Stimulated activated CD8-positive, alpha-beta memory T cell treated with anti-CD3 and anti-CD28 coated beads, Interleukin-15, amount 100 ng/mL, for 1 hour (primary cell): ENCODE measurements at places on chromosomes 1 and 21.

DNA sequence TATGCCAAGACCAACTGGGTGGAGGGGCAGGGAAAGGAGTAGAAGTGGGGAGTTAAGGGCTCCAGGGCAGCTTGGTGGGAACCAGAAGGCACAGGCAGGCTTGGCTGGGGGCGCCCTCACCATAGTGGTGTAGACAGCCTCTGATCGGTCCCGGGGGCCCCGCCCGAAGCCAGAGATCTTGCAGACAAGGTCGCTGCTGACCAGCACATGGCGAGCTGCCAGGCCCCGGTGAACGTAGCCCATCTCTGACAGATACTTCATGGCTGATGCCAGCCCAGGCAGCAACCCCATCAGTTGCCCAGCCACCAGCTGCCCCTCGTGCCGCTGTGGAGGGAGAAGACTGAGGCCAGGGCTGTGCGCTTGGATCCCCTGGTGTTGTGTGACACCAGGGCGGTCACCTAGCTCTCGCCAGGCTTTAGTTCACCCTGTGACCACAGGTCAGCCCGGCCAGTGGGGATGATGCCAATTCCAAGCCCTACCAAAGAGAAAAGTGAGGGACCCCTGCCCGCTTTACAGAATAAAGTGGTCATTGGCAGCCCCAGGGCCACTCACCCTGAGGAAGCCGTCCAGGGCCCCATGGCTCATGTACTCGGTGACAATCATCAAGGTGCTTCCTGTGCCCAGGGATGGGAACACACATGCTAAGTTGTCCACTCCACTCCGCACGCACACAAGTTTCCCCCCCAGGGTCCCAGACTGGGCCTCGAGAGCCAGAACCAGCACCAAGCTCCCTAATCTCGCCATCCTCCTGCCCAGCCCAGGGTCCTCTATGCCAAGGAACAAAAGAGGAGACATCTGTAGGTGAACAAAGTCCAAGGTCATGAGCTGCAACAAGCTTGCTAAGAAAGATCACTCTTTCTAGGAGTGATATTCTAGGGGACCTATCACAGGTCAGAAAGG, 28.2 kb downstream of the CDCA8 start:
- no peak for DNase-seq

DNA sequence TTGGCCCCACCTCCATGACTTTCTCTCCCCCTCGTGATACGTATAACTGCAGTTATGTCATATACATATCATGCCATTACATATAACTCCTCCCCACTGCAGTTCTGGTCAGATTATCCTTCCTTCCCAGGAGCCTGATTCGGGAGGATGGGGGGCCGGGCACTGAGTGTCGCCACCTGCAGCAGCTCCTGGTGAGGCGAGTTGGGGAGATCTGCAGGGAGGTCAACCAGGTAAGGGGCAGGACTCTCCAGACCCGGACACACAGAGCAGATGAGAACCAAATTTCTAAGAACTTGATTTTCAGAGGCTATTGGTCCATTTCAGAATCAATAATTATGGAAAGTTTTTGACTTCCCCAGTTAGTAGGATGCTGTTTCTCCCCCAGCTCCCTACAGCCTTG, 19.5 kb downstream of the HYI start:
- DNase-seq, result no peak

DNA sequence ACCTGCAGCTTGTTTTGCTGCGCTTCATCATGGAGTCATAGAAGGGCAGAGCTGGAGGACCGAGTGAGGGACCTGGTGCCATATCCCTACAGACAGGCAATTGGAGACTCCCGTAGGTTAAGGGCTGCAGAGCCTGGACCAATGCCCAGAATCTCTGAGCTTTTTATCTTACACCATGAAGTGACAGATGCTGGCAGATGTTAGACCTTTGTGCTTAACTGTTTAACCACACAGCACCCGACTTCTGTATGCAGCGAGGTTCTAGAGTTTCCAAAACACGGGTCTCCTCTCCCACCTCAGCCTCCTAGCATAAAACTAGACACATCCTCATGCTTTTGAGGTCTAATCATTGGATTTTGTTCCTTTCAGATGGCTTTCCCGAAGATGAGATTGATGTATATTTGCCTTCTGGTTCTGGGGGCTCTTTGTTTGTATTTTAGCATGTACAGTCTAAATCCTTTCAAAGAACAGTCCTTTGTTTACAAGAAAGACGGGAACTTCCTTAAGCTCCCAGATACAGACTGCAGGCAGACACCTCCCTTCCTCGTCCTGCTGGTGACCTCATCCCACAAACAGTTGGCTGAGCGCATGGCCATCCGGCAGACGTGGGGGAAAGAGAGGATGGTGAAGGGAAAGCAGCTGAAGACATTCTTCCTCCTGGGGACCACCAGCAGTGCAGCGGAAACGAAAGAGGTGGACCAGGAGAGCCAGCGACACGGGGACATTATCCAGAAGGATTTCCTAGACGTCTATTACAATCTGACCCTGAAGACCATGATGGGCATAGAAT, 47.6 kb downstream of the B3GALT5 start:
- DNase-seq, result no peak

- DNase-seq, result no peak
Measured at GRCh38 chr1:10192263-10192662, 18.1 kb upstream of the KIF1B start.

DNA sequence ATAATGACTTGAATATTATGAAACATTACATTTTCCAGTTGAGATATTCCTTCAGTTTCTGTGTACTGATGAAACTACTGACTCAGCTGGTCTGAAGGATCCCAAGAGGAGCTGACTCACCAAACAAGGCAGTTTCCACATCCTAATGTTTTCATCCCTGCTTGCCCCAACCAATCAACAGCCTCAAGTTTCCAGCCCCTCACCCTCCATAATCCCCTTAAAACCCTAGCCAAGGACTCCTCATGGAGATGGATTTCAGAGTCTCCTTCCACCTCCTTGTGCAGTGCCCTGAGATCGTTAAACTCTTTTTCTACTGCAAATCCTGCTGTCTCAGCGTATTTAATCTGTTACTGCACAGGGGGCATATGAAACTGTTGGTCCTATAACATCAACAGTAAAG, 83.1 kb upstream of the HAO2 start:
- DNase-seq, result no peak

DNA sequence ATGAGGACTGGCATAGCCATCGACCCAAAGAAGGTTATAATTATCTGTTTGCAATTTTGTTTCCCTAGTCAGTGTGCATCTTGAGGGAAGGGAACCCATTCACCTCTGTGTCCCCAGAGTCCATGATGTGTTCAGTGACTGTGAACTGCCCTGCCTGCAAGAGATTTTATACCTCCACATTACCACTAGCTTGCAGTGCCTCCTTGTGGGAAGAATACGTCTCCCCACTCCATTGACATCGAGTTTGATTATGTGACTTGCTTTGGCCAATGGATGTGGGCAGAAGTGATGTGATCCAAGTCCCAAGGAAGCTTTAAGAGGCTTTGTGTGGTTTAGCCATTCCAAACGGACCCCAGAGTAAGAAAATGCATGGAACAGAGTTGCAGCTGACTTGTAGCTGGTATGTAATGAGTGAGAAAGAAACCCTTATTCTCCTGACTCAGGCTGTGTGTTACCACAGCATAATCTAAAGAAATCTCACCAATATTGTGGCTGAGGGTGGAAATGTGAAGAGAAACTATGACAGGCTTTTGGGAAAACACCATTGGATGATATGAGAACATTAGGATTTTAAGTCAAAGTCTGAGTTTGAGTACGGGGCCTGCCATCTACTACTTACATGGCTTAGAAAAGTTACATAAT, 47.8 kb upstream of the NRDC start:
- DNase-seq, result no peak

DNA sequence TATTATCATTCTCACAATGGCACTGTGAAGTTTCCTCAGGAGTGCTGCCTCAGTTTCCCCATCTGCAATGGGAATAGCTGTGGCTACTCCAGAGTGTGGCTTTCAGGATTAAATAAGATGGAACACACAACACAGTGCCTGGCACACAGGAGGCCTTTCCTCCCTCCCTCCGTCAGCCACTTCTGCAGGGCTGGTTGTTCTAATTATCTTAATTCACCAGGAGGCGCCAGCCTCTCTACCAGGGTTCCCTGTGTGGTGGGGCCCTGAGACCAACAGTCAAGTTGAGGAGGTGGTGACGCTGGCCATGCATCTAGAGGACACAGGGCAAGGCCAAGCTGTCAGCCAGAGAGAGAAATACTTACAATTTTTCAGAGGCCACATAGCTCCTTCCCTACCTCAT, 6.3 kb upstream of the FOXO6 start:
- no peak for DNase-seq

DNA sequence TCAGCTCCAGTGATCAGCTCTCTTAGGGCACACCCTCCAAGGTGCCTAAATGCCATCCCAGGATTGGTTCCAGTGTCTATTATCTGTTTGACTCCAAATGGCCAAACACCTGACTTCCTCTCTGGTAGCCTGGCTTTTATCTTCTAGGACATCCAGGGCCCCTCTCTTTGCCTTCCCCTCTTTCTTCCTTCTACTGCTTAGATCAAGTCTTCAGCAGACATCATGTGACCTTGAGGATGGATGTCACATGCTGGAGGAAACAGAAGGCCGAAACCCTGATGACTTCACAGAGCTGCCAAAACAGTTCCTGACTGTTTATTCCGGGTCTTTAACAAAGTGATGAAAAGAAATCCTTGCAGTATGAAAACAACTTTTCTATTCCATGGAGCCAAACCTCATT, 24.4 kb upstream of the WDR26 start:
- DNase-seq, result no peak

- DNase-seq, result no peak
Measured at GRCh38 chr1:226017070-226017469, 17.9 kb upstream of the SDE2 start.

DNA sequence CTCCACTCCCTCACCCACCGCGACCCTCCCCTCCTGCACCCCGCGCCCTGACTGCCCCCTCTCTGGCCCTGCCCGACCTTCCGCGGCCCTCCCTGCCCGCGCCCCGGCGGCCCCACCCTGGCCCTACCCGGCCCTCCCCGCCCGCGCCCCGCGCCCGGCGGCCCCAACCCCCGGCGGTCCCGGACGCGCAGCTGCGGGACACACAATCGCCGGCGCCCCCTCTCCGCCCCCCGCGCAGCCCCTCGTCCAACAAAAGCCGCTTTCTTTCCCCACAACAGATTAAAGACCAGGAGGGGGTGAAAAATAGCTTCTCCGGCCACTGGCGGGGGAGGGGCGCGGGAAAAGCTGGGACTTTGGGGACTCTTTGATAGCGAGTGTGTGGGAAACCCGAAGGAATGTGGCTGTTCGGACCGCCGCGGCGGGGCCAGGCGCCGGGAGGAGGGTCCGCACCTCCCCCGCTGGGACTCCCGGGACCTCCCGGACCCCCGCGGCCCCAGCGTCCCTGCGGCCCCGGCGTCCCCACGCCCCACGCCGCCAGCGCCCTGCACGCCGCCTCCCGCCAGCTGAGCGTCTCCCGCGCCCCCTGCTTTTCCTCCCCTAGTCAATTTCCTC, 8.8 kb upstream of the ID3 start:
- DNase-seq, result no peak

GRCh38 chr1:94072840-94073522, 48.0 kb downstream of the ABCA4 start:
- DNase-seq, result no peak

DNA sequence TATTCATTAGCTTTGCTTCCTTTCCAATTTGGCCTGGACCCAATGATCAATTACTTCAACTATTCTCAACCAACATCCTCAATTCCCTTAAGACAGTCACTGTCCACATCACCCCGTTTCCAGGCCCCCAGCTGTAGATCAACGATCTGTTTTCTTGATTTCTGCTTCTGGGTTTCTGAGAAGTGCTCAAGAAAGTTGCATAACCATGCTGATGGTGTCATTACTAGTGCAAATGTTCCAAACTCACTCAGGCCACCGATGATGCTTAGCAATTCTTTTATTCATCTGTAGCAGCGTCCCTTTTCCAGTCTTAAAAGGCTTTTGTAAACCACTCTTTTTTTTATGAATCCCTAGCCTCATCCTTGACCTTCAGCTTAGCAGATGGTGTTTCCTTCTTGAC, 155.8 kb upstream of the PTGFR start:
- DNase-seq, result no peak

DNA sequence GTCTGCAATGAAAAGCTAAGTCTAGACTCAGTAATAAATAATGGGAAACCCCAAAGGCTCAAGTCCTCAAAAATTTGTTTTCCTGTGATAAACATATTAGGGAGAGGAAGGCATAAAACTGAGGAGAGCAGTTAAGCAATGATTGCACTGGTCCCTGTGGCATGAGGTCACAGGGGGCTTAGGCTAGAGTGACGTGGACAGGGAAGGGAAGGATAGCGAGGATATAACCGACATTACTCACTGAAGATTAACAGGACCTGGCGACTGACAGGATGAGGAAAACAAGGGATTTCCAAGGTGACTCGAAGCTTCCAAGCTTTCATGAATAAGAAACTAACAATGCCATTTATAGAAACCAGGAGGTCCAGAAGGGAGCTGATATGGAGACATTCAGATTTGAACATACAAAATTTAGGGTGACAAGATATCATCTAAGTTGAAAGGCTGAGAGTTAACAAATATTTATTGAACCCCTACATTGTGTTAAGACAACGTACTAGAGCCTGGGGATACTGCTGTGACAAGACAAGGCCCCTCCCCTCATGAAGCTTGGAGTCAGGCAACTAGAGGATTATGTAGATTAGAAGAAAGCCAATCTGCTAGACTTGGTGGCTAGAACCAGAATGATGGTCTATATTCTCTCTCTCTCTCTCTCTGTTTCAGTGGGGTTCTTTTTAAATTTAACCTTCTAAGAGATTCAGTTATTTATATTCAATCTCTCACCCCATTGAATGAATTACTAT, 33.2 kb upstream of the PKN2 start:
- DNase-seq, result no peak

GRCh38 chr21:35015435-35016024, 33.6 kb downstream of the RUNX1 start:
- DNase-seq, result no peak

DNA sequence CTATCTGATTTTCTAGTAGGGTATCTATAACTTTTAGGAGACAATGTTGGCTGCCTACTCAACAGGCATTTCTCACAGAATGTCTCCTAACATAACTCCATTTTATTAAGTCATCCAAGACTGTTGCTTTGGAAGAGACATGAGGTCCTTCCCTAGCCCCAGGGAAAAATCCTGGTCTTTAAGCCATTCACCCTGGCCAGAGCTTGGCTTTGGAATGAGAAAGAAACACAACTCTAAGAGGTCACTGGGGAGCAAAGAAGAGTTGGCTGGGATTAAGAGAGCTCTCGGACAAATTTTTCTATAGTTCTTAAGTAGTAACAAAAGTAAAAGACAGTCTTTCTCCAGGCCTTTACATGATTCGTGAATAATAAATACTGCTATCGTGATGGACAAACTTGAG, 57.9 kb downstream of the PCNX2 start:
- DNase-seq, result no peak

DNA sequence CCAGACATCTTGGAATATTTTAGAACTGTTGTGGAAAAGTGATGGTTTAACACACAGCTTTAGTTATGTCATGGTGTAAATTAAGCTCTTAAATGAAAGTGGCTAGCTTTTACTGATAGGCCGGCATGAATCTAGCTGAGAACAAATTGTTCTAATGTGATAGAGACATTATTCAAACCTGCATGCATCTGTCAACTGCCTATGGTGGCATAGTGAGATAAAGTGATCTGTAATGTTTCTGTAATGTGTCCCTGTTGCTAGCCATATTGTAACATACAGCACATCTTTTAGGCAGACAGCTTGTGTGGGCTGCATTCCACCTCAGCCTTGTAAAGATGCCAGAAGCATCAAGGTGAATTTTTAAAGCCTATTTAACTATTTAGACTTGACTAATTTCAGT, 16.0 kb downstream of the LRIG2 start:
- no peak for DNase-seq

GRCh38 chr1:11535761-11536572, 57.0 kb downstream of the DISP3 start:
- DNase-seq, result no peak

GRCh38 chr21:42563686-42564085, 50.0 kb downstream of the SLC37A1 start:
- no peak for DNase-seq

- no peak for DNase-seq
Measured at GRCh38 chr1:198901266-198901665, 262.4 kb downstream of the PTPRC start.
